ENCODE measurements at places on chromosomes 5 and 9.

DNA sequence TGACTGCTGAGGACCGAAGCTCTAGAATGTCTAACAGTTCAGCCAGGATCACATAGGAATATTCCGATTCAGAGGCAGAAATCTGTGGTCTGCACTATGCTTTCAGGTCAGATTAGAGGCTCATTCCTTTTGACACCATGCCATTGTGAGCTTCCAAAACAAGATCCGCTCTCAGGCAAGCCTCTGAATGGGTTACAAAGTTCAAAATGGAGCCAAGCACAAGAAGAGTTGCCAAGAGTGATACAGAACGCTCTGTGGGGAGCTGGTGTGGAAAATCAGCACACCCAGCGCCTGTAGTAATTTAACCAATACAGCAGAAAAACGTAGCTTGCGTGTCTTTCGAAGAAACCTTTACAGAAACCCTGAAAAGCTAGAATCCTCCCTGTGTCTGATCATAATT is 33.3 kb upstream of the FAT2 start:
- DNase-seq, result no peak

DNA sequence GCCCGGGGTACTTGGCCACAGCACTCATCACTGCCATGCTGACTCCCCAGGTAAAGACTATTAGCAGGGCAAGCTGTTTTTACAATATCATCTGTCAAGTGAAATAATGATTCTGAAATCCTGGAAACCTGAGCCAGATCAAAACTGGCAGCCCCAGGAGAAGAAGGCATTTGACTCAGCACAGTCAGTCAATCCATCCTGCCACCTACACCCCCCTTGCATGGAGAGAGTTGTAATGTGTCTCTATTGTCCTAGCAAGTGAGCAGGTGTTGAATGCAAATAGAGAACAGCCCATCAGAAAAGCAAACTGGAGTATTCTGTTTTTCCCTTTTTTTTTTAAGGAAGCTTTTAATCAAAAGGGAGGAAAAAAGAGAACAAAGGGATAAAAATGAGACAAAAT is 291.2 kb downstream of the BRINP1 start:
- DNase-seq, result no peak

GRCh38 chr5:75510836-75511434 is 494 bp downstream of the CERT1 start:
- no peak for DNase-seq

GRCh38 chr5:4630031-4630430 is 510.1 kb upstream of the ADAMTS16 start:
- DNase-seq, result no peak

GRCh38 chr5:172533058-172533398 is 78.7 kb upstream of the SH3PXD2B start:
- no peak for DNase-seq

DNA sequence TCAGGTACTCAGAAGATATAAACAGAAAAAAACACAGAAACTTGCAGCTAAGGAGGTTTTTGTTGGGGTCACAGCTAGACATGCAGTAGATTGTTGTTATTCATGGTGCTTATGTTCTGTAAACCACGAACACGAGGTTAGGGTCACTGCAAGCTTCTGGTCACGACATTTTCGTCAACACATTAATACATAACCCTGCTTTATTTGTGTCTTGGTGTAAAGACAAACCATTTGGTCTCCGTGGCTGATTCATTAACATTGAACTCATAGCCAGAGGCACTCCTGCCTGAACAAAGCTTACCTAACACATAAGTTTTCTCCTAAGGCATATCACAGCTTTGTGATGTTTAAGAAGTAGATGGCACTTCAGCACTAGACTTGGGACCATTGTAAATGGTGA is 16.9 kb downstream of the TEK start:
- DNase-seq, result no peak

- no peak for DNase-seq
These were observed 1026.1 kb upstream of the DMAC1 start for GRCh38 chr9:8825585-8826147.

- no peak for DNase-seq
These were observed 1.7 kb upstream of the HBEGF start for GRCh38 chr5:140348104-140348503.

DNA sequence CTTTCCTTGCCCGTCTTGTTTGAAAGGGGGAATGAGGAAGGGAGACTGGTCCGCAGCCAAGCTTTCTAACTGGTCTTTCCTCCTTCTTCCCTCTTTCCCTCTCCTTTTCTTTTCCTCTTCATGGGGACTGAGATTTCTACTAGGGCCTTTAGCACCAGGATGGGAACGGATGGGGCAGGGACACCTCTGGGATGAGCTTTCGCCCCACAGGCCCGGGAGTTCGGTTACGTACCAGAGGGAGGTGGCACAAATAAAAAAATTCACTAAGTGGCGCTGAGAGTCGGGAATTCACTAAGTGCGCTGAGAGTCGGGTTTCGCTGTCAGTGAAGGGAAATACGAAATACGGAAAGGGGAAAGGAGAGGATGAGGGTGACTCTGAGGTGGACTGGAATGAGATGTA is 21.6 kb downstream of the BTNL9 start:
- no peak for DNase-seq

All from stimulated activated CD4-positive, alpha-beta T cell treated with anti-CD3 and anti-CD28 coated beads, Interleukin-12 subunit alpha, Interleukin-12 subunit beta, amount 100 ng/mL, for 24 hours (primary cell).